ENCODE measurements at places on chromosomes 3 and 15.

- peak; percentile 92 for DNase-seq
Measured at GRCh38 chr3:49723628-49724551, at the start of gene GMPPB. GMPPB (minus strand) TSS chr3:49723951; CDS start chr3:49723726, 225 bp downstream.

DNA sequence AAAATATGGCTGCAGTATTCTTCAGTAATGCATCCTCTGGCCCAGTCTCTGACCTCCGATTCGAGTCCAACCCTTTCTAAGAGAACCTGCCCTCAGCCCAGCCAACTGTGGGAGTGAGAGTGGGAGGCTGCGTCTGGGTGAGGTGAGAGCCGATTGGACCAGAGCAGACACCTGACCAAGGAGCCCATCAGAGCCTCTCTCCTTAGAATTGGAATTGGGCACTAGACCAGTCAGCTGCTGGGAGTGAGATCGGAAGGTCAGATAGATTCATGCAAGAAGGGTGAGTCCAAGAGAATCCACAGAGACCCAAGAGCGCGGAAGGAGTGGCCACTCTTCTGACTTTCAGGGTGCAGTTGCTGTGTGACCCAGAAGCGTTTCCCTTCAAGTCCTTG lies 10.2 kb downstream of the RASL12 start:
- no peak for DNase-seq

- no peak for DNase-seq
Measured at GRCh38 chr3:150059729-150060128, 89.0 kb upstream of the PFN2 start.

GRCh38 chr3:171026597-171027293 lies at the start of gene SLC2A2:
SLC2A2 (minus strand) TSS chr3:171026720; CDS start chr3:171026670, 50 bp downstream.
- no peak for DNase-seq

DNA sequence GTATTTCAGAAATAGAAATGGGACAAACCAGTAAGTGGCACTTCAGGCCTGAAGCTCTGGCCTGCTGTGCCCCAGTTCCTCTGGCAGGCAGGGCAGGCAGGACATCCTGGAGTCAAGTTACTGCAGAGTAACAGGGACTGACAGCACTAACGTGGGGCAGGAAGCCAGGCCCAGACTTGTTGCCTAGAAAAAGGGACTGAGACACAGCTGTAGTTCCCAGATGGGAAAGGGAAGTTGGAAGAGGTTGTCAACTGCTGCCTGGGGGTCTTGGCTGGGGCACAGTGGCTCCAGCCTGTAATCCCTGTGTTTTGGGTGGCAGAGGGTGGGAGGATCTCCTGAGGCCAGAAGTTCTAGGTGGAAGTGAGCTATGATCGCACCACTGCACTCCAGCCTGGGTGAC lies 171.9 kb downstream of the FMN1 start:
- DNase-seq = no peak

- DNase-seq = no peak
Measured at GRCh38 chr15:92728266-92728665, 72.7 kb upstream of the FAM174B start.

GRCh38 chr3:10888518-10889090 lies 72.6 kb downstream of the SLC6A11 start:
- no peak for DNase-seq

DNA sequence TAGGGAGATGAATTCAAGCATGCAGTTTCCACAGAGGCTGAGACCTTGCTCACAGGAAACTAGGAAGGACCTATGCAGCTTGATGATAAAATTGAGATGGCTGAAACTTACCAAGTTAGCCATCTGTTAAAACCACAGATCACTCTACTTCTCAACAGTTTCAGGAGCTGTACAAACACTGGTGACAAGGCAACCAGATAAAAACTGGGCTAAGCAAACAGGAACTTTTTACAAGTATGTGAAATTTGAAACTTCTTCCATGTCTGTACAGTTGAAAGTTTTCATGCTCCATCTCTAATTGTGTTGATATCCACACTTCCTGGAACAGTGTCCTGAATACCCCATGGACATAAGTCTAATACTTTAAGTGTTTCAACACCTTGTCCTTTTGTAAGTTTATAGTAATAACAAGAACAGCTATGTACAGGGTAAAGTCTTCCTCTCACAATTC lies 78.2 kb downstream of the FAIM start:
- DNase-seq = no peak

DNA sequence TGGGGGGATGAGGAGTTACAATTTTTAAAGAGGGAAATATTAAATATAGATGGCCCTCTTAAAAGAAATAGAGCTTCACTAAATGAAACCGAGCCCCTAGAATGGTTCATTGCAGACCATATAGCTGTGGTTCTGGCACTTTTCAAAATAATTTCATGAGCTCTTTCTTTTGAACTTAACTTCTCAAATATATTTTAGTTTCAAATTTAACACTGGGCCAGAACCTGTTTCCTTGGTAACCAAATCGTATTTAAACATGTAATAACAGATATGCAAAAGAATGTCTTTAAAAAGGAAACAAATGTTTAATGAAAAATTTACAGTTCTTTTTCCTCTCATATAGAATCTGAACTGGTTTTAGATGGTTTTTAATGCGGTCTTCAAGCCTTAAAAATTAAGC lies 20.1 kb downstream of the ZBTB38 start:
- no peak for DNase-seq

GRCh38 chr15:67914537-67915460 lies 75.0 kb upstream of the RNU6-1 start:
- no peak for DNase-seq

DNA sequence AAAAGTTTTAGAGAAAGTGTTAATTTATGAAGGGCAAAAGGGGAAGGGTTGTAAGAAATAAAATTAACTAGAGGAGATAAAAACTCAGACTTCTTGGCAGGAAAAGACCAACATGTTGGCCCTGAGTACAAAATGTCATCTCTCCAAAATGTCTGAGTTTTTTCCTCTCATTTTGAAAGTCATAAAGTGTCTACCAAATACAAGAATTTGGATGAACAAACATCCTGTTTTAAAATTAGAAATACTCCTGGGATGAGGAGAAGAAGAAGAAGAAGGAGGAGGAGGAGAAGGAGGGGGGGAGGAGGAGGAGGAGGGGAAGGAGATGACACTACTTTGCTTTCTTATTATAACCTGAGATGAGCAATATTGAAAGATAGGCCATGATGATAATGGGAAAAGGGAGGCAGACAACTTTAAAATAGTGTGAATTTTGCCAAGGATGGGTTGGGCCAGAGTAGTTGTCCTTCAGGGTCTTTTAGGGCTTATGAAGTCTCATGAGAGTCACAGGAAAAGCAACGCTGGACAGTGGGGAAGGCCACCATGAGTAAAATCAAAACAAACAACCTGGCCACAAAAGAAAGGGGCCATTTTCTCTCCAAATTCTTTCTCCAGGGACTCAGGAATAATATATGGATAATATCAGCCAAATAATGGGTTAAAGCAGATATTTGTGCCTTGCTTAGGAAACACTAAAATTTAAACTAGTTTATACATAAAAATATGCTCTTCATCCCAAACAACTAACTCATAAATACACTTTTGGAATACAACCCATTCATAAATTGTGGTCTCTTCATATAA lies 632.9 kb downstream of the EPHA3 start:
- DNase-seq = no peak

DNA sequence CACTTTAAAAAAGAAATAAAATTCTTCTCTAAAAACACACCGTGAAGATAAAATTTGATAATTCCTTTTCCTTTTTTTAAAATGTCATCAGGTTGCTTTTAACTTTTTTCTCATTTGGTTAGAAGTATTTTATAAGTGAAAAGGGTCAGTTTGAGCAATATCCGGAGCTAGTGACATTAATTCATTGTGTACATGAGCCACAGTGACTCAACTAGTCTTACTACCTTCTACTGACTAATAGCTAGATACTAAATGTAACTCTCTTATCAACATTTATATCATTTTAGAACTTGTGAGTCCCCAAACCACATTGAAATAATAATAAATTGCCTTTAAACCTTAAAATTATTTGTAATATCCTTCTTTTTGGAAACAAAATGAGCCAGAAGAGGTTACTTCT lies 101.2 kb upstream of the ZBTB20 start:
- no peak for DNase-seq

GRCh38 chr3:195754141-195754540 lies 33.4 kb downstream of the MUC20 start:
- DNase-seq = no peak

GRCh38 chr15:78049691-78050440 lies 27.6 kb downstream of the TBC1D2B start:
- DNase-seq = no peak

- no peak for DNase-seq
Measured at GRCh38 chr15:46166750-46167149, 531.9 kb downstream of the SQOR start.

DNA sequence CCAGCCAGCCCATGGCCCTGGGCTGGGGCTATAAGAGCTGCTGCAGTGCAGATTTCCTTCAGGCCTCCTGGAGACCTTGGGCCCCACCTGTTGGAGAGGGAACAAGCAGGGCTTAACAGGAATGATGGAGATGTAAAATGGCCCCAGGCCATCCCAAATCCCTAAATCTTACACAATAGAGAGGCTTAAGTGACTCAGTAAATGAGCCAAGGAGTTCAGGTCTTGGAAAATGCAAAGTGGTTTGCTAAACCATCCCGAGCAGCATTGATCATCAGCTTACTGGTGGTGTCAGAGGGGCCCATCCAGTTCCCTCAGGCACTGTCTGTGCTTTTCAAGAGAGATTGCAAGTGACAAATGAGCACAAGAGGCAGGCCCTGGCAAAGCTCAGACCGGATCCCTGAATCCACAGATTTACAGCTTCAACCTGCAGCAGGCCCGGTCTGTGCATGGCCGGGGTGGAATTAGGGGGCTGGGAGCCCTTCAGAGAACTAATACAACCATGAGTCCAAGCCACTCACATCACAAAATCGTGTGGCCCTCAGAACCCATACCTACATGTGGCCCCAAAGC lies 325.4 kb downstream of the UACA start:
- no peak for DNase-seq

DNA sequence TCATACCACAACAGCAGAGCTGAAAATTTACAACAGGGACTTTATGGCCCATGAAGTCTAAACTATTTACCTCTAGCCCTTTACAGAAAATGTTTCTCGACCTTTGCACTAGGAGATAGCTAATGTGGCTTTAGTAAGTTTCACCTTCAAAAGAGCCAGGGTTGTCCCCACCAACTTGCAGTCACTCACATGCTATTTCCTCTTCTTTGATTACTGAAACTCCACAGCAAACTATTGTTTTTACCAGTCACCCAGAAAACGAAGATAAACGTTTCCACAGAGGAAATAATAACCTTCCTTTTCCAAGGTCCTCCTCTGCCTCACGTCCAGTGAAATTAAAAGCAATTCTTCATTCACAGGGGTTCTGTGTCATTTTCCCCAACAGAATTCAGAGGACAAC lies 48.2 kb downstream of the WWTR1 start:
- DNase-seq = no peak

DNA sequence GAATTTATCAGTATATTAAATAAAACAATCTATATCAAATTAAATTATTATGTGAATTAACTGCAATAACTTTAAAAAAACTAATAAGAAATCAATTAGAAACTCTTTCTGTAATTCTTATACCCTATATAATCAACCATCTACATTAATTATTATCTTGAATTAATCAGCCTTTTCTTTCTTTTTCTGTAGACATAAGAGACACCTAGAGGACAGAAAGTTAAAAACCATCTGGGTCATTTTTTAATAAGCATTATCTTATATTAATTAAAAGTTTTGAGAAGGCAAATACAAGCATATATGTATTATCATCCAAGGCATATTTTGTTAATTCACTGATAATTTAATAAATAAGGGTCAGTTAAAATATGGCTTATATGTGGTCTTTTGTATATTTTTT lies 24.2 kb upstream of the SLC25A26 start:
- DNase-seq = no peak

GRCh38 chr3:124318656-124319055 lies 326.7 kb upstream of the ROPN1 start:
- no peak for DNase-seq

GRCh38 chr3:108103886-108104797 lies 13.3 kb upstream of the CD47 start:
- DNase-seq = no peak

GRCh38 chr3:3209057-3209456 lies 29.6 kb upstream of the CRBN start:
- DNase-seq = no peak

DNA sequence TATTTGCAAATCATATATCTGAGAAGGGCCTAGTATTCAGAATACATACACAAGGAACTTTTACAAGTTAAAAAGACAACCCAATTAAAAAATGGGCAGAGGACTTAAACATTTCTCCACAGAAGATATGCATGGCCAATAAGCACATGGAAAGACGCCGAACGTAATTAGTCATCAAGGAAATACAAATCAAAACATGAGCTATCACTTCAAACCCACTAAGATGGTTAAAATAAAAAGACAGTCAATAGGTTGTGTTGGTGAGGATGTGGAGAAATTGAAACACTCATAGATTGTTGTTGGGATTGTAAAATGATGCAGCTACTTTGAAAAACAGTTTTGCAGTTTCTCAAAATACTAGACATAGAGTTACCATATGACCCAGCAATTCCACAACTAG lies 61.2 kb upstream of the NEO1 start:
- DNase-seq = no peak

- no peak for DNase-seq
Measured at GRCh38 chr15:49154799-49155109, 645 bp downstream of the COPS2 start.

GRCh38 chr3:38141952-38142273 lies 3.5 kb downstream of the MYD88 start:
- DNase-seq = no peak

GRCh38 chr3:1953536-1953935 lies 145.1 kb upstream of the CNTN4 start:
- DNase-seq = no peak

GRCh38 chr3:14145670-14146380 lies 21.0 kb downstream of the TMEM43 start:
- DNase-seq = no peak

GRCh38 chr3:26574766-26575165 lies 47.8 kb upstream of the LRRC3B start:
- no peak for DNase-seq

- DNase-seq = no peak
Measured at GRCh38 chr15:96264351-96264798, 66.1 kb upstream of the NR2F2 start.

DNA sequence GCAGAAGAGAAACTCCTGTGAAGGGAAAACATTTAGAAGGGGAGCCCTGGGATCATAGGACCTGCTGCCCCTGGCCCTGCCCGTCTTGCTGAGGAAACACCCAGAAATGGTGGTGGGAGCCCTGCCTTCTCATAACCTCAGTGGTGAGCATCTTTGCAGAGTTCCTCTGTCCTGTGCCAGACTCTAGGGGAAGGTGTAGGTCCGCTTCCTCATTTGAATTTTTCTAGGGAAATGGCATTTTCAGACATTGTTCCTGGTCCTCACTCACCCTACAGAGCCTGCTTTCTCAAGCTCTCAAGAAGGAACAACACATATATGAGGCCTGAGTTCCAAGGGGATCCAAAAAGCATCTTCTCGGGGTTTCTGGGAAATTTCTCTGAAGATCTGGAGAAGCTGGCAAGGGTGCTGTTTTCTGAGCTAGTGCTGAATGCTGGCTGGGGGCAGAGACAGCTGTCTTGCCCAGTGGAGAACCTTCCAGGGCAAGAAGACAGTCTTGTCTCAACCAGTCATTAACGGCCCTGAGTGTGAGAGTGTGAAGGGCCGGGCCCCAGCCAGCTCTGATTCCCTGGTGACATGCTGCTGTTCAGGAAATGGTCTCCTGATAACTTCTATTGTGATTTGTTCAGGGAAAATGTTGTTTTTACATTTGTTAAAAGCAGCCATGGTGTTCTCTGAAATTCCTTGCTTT lies 283.1 kb upstream of the LRRFIP2 start:
- no peak for DNase-seq

GRCh38 chr3:154191520-154191919 lies 70.3 kb downstream of the ARHGEF26 start:
- no peak for DNase-seq
